ENCODE measurements at places on chromosomes 3 and 15.

DNA sequence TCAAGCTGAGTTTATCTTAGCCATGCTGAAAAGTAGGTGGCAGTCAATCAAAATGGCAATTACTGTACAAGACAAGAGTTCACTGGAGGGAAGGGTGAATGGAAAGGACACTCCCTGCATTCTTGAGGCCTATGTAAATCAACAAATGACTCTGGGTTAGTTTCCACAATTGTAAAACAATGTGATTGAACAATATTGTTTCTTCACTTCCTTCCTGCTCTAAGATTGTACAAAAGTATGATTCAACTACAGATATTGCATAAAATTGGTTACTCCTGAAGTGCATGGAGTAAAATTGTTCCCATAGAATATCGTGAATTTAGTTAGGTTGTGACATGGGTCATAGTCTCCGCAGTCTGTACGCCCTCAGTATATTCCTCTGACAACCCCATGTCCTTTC, 277.6 kb downstream of the LPP start:
- no peak for DNase-seq

DNA sequence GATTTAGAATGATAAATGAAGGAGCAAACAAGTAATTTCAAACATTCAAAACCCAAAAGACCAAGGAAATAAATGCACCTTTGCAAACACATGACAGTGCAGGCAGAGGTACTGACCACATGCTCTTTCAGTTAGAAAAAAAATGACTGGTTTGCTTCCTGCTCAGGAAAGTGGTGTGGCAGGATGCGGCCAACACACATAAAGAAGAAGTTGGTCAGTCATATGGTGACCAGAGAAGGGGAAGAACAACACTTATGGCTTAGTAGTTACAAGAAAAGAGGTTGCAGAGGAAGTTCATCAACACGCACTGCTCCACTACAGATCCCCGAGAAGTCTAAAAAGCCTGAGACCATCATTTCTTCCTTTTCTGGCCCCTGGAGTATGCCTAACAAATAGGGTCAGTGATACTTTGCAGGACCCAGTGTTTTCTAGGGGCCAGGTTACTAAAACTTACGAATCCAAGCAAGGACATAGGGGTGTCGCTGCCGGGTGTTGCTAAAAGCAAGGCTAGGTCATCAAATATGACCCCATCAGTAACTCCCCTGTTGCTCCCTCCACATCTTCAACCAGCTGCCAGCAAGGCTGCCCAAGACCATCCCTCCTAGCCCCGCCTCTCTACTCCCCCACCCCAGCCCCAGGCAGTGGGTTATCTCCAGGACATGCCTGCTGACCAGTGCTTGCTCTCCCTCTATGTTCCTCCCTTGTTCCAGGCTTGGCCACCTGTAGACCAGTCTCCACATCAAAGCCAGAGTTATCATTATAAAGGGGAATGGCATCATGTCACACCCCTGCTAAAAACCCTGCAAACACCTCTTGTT, 11.2 kb downstream of the ATP8B4 start:
- DNase-seq, result peak; percentile 76

DNA sequence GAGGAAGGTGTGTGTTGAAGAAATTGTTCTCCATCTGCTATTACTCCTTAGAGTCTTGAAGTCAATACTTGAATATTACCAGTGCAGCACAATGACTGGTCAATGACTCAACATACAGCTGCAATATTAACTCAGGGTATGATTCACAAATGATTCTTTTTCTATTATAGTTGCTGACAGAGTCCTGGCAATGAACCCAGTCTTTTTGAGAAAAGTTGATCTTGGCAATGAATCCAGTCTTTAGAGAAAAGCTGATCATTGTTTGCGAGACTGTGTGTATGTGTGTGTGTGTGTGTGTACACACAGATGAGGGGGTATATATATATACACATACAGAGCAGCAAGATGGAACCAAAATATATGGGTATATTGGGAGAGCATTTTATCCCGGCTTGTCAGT, 315.1 kb downstream of the ZNF385D start:
- DNase-seq, result no peak

- DNase-seq, result no peak
Measured at GRCh38 chr3:139555249-139555648, 15.7 kb upstream of the RBP1 start.

- no peak for DNase-seq
Measured at GRCh38 chr3:24773798-24774197, 279.1 kb upstream of the THRB start.

GRCh38 chr3:177591379-177591778, 394.1 kb upstream of the TBL1XR1 start:
- DNase-seq, result no peak

- DNase-seq, result no peak
Measured at GRCh38 chr3:5489536-5489935, 302.0 kb downstream of the EDEM1 start.

DNA sequence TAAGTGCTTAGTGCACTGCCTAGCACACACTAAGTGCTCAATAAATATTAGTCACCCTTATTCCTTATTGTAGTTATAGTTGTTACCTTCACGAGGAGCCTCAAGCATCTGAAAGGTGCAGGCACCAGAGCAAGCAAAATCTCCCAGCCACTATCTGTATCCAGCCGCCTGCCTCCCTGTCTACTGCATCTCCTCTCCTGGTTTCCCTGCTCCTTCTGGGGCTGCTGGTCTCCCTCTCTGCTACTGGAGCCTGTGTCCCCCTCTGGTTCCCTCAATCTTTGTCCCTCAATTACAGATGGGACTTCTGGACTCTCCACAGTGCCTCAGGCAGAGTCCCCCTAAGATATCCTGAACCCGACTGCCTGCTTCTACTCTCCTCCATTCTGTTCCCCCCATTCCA, 18.8 kb downstream of the MYL3 start:
- no peak for DNase-seq

DNA sequence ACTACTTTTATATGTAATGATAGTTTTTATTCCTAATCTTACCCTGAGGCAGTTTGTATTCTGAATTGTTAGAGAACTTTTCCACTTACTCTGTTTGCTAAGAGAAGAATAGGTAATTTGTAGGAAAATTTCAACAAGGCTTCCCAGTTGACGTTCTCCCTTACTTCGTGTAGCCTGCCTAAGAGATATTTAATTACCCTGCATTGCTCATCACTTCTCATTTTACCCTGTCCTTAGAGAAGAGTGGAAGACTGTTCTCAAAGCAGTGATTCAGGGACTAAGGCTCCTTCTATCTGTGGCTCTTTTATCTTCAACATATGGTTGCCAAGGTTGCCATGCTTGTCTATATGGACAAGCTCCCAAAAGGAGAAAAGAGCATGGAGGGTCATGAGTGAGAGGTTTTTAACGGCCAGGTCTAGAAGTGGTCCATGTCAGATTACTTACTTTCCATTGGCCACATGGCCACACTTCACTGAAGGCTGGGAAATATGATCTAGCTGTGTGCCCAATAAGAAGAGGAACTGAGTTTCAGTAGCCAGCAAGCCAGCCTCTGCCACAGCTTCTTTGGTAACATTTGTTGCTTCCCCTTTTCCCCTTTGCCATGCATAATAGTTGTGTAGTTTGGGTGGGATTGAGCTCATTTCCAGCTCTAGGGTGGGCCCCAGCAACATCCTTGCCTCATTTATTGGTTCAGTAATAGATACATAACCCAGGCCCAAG, 22.1 kb downstream of the PDE8A start:
- no peak for DNase-seq

- DNase-seq, result no peak
Measured at GRCh38 chr3:178263236-178263916, 272.9 kb upstream of the KCNMB2 start.

GRCh38 chr3:85162905-85163304, 204.1 kb downstream of the CADM2 start:
- DNase-seq, result no peak

DNA sequence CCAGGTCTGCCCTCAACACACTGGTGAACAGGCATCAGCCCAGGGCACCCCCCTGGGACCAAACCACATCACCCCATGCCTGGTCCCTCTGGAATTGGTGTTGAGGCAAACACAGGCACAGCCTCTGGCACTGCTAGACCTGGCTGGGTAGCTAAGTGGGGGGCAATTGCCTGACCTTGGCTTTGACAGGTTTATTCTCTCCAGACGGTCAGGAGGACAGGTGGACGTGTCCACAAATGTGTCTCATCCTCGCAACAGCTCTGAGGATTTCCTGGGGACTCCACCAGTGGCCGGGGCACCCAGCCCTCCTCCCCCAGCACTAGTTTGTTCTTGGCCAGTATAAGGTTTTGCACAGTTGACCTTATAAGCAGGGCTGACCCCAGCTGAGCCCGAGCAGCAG, 31.3 kb downstream of the TKT start:
- DNase-seq, result no peak

DNA sequence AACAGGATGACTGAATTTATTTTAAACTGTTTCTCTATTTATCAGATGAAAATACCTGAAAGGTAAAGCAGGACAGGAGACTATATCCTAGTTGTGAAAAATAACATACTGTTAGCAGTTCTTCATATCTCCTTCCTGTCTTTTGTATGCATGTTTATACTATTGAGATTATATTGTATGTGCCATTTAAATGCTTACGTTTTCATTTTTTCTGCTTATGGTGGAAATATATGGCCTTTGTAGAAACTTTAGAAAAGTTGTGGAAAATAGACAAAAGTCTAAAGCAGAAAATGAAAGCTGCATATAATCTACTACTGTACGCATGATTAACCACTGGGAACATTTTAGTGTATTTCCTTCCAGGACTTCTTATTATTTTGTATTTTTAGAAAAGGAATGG, 2.1 kb upstream of the PPM1L start:
- no peak for DNase-seq

DNA sequence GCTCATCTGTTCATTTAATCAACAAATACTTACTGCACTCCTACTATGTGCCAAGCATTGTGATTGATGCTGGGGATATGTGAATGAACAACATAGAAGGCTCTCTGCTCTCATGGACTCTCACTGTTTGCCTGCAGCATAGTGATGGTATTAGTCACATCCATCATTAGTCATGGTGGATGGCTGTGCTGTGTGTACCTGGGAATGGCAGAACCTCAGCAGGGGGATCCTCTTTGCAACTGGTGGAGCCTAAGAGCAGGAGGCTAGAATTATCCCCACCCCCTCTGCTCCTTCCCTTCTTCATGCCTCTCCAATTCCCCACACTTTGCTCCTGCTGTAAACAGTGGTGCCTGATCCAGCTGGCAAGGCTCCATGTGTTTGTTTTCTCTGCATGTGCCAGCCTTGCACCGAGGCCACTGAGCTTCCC, 20.5 kb downstream of the BOC start:
- no peak for DNase-seq

GRCh38 chr3:97911459-97911858, 60.8 kb downstream of the RIOX2 start:
- no peak for DNase-seq

- no peak for DNase-seq
Measured at GRCh38 chr3:88203642-88204055, 53.9 kb downstream of the C3orf38 start.

GRCh38 chr3:181771120-181771519, 59.4 kb downstream of the SOX2 start:
- DNase-seq, result no peak

GRCh38 chr3:134466331-134466730, 19.5 kb downstream of the ANAPC13 start:
- no peak for DNase-seq

- no peak for DNase-seq
Measured at GRCh38 chr3:189288348-189289235, 116.8 kb downstream of the TPRG1 start.

- DNase-seq, result no peak
Measured at GRCh38 chr3:99690761-99691369, 52.5 kb downstream of the COL8A1 start.

DNA sequence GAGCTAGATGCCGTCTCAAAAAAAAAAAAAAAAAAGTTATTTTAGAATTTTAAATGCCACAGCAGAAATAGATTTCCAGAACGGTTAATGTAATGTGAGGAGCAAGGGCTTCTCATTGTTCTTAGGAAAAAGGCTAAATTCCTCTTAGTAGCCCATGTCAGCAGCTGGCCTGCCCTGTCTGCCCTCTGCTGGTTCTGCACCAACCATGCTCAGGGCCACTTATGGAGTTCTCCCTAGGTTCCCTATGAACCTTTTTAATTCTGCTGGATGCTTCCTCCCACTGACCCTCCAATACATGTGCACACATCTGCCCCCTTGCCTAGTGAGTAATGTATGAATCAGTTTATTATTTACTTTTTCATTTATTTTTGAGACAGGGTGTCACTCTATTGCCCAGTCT, 32.2 kb upstream of the DPPA4 start:
- DNase-seq, result no peak

DNA sequence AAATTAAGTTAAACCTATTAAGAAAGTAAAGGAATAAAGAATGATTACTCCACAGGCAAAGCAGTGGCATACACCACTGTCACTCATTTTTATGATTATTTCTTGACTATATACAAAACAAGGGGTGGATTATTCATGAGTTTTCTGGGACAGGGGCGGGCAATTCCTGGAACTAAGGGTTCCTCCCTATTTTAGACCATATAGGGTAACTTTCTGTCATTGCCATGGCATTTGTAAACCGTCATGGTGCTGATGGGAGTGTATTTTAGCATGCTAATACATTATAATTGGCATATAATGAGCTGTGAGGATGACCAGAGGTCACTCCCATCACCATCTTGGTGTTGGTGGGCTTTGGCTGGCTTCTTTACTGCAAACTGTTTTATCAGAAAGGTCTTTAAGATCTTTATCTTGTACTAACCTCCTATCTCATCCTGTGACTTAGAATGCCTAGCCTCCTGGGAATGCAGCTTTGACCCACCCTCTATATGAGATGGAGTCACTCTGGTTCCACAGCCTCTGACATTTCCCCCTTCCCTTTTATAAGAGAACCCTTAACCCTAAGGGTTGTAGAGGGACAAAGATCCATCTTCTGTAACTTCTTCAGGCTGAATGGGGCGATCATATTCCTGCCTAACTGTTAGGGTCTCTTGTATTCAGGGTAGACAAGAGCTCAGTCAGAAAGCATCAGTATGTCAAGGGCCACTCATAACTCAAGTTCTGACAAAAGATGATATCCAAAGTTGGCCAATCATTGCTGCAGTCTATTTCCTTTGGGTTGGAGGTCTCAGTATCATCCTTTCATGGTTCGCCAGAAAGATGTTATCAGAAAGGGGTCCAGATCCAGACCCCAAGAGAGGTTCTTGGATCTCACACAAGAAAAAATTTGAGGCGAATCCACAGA, 79.5 kb upstream of the LIPC start:
- DNase-seq, result no peak

DNA sequence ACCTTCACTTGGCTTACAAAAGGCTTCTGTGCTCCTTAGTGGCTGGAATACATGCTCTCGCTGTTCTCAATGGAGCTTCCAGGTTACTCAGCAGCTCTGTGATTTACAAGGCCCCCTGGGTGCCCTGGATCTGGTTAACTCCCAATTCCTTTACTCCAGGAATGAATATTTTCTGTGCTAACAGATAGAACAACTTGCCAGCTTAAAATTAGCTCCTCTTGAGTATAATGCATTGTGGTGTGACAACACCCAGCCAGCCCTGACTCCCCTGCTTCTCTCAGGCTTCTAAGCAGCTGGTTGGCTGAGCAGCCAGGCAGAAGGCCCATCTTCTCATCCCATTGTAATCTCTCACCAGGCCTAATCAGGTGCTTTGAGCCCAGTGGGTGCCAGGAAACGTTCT, 246.4 kb downstream of the ALCAM start:
- DNase-seq, result no peak

Data from spleen (tissue), 13 donors.